Activated T-helper 2 cell treated with anti-CD3 and anti-CD28 coated beads, Interferon-gamma antibody, Interleukin-2, Interleukin-4, amounts not matched to agents 10 μg/mL and 5 μg/mL and 100 μg/mL, durations not matched to agents 14 hours and 24 hours and 36 hours (primary cell): ENCODE measurements at places on chromosomes 7 and 10.

- no peak for DNase-seq
These were observed 9.2 kb upstream of the SP8 start for GRCh38 chr7:20795881-20796280.

- DNase-seq: peak; percentile 50
These were observed 671 bp upstream of the ATAD1 start for GRCh38 chr10:87818505-87819288.

- no peak for DNase-seq
These were observed 171.1 kb upstream of the TMEM196 start for GRCh38 chr7:19944363-19945120.

DNA sequence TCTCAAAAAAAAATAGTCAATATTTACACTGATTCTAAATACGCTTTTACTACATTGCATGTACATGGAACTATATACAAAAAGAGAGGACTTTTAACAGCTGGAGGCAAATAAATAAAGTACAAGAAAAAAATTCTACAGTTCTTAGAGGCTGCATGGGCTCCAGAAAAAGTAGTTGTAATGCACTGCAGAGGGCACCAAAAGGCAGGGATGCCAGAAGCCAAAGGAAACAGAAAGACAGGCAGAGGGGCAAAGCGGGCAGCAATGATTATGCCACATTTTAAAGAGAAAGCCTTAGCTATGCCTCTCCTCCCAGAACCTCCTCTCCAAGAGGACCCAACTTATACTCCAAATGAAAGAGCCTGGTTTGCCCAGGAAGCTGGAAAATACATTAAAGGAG lies 11.6 kb upstream of the ADCK2 start:
- DNase-seq: no peak

- no peak for DNase-seq
These were observed 175.3 kb downstream of the DIP2C start for GRCh38 chr10:514137-514671.

DNA sequence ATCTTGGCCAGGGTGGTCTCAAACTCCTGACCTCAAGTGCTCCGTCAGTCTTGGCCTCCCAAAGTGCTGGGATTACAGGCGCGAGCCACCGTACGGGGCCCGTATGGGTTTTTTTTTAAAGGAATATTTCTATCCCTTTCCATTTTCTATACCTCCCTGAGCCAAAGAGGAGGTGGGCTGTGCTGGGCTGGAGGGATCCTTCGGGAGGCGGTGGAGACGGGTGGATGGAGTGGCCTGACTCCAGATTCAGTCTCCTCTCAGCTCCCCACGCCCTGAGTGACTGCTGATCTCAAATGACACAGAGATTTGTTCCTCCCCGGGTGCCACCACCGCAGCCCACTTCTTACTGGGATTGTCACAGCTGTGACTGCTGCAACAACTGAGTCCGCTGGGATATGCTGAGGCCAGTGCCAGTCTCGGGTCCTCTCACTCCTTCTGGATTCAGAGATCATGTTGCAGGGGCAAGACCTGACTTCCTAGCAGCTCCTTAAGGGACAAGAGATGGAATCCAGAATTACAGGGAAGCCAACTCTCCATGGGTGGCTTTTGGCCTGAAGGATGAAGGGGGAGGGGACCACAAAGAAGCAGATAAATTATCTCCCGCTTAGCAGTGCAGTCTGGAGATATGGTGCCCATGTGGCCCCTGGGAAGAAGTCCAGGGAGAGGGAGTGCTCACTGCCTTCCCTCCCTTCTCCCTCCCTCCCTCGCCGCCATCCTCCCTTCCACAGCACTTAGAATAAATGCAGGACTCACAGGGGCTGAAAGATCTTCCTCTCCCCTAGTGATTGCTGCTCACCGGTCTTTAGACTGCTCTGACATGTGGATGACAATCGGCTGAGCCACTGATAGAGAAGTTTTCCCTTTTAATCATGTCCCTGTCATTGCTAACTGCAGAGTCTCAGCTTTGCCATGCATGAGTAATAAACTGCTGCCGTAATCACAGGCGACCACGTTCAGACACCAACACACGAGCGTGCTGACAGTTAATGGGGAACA lies 14.3 kb downstream of the GALNT17 start:
- DNase-seq: no peak
